ENCODE measurements at places on chromosomes 6 and 20.

DNA sequence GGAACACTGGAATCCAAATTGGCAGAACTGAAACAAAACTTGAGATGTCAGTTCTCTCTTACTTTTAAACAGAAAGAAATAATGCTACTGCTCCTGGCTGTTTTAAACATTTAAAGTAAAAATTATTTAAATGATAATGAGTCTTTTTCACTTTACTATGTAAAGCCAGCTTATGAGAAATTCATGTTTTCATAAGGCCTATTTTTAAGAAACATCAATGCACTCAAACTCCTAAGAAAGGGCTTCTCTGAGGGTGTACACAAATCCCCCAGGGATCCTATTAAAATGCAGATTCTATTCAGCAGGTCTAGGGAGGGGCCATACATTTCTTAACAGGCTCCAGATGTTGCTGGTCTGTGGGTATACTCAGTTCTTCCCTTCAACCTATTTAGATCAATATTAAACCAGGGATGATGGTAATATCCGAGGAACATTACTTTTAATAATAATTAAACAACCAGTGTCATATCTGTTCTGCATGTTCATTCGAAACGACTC lies 2.3 kb downstream of the FERMT1 start:
- DNase-seq = no peak

GRCh38 chr6:129908858-129909257 lies 47.7 kb upstream of the TMEM244 start:
- no peak for DNase-seq

DNA sequence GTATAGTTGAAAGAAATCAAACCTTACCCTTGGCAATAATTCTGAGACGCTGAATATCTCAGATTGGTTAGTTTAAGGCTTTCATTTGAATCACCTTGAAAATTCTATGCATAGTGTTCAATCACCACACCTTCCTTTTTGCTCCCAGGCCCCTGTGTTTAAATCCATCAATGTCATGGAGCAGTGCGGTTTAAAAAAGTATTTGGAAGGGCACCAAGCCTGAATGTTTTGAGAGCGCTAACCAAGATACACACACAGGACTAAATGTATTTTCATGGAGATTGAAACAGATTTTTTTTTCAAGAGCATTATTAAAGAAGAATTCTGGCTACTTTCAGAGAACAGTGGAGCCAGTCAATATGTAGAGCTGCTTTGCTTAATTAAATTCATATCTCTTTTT lies 195.7 kb downstream of the CENPW start:
- no peak for DNase-seq

- no peak for DNase-seq
Observed at GRCh38 chr6:53309901-53310300, 38.8 kb downstream of the ELOVL5 start.

DNA sequence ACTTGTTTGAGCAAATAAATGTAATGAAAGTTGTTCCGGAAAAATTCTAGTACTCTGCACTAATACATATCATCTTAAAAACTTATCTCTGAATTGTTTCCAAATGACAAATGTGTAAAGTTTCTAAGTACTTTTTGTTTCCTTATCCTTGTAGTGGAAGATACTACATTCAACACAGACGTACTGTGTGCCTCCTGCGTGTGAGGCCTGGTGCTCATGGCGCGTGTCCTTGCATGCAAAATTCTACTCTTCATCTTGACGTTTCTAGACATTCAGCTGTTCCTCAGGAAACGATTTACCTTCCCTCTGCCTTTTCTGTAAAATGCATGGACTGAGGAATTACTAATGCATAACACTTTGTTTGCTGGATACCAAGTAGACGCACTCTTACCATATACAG lies 11.5 kb downstream of the DLL1 start:
- DNase-seq = no peak

- no peak for DNase-seq
Observed at GRCh38 chr6:136886091-136886490, 36.0 kb upstream of the SLC35D3 start.

DNA sequence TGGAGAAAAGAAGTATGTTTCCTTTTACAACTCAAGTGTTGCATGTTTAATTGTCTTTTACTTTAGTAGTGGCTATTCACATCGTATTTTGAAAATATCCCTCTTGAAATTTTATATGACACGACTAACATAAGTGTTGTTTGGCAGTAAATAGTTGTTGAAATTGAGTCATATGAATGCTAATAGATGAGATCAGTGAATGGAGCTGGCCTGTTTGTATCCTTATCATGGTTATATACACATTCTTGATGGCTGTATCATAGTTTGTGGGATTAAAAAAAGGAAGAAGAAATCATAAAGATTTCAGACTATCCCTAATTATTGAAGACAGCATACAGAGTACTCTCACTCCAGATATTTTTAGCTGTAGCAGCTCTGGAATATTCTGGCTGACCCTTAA lies 8.2 kb upstream of the RAE1 start:
- no peak for DNase-seq

GRCh38 chr6:166636191-166636933 lies 9.3 kb upstream of the RPS6KA2 start:
- no peak for DNase-seq
